ENCODE measurements at places on chromosomes 5 and 9. TPM values are rescaled to one million over a fixed set of nuclear protein-coding genes. Genes with fewer than 3 reads are reported as not detected.

- H3K4me1 ChIP-seq, result no peaks in the 10 kb centered on the region
- no peaks in the 10 kb centered on the region for H3K36me3 ChIP-seq
- H3K4me3 ChIP-seq, result no peak overlapping the region
- no peak for DNase-seq
Measured at GRCh38 chr5:117559005-117559844, 984.6 kb upstream of the SEMA6A start.

GRCh38 chr5:103327451-103327850, 68.9 kb downstream of the MACIR start:
- H3K27me3 ChIP-seq, result no peaks in the 10 kb centered on the region
- no peaks in the 10 kb centered on the region for H3K4me1 ChIP-seq
- no peak for DNase-seq

DNA sequence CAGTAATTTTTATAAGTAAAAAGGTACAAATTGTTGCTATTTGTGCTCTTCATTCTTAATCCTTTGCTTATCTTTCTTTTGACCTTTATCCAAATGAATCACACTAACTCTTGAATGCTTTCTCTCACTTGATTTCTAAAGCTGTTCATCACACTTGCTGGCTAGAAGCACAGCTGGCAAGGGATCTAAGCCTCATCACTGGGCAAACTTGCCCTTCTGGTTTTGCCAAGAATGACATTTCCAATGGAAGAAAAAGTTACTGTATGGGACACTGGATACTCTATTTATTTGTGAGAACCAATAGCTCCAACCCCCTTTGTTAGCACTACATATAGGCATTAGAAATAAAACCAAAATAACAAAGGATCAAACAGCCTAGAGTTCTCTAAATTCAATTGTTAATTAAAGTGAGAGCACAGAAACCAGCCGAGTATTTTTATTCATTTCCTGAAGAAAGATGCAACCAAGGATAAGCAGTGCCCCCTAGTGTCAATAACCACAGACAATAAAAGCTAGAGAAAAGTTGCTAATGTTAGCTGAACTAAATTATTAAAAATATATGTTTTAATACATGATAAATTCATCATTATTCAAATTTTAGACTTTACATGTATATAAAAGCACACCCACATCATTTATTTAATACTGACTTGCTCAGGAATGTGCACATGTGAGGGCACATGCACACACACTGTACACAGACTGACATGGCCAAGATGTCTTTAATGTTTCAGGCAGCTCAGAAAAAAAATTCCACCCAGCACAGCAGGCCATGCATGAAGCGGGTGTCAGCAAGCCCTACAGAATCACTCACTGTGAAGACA, 59.8 kb upstream of the POU5F2 start:
- no peaks in the 10 kb centered on the region for H3K27me3 ChIP-seq
- H3K36me3 ChIP-seq, result no peaks in the 10 kb centered on the region
- H3K4me3 ChIP-seq, result no peak overlapping the region
- DNase-seq, result no peak
- no peak overlapping the region for H3K27ac ChIP-seq

GRCh38 chr5:169631360-169631759, 5.7 kb upstream of the DOCK2 start:
- DNase-seq, result no peak
- H3K27me3 ChIP-seq, result peaks cover 6% of the 10 kb centered on the region
- no peaks in the 10 kb centered on the region for H3K4me1 ChIP-seq
- no peaks in the 10 kb centered on the region for H3K36me3 ChIP-seq
- no peak overlapping the region for H3K27ac ChIP-seq

GRCh38 chr5:39148983-39149534, 70.3 kb downstream of the FYB1 start:
- H3K4me3 ChIP-seq, result no peak overlapping the region
- no peak for DNase-seq
- H3K4me1 ChIP-seq, result no peaks in the 10 kb centered on the region
- H3K36me3 ChIP-seq, result no peaks in the 10 kb centered on the region

DNA sequence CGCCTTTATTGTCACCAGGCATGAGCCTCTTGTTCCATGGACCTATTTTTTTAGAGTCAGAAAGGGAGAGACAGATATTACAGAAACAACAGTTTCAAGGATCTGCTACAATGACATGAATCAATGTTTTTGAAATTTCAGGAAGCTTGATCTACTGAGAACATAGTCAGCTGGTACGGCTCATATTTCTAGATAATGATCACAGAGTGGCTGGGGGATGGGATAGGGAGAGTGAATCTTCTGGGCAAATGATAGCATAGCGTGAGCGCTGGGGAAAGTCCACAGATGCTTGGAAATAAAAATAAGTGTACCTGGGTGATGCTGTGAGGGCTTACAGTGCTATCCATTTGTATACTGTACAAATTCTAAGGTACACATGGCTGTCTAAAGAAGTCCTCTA, 340.4 kb downstream of the EBF1 start:
- no peak overlapping the region for H3K4me3 ChIP-seq
- H3K27ac ChIP-seq, result no peak overlapping the region
- H3K4me1 ChIP-seq, result no peaks in the 10 kb centered on the region
- no peaks in the 10 kb centered on the region for H3K36me3 ChIP-seq

GRCh38 chr5:115313052-115313451, 16.6 kb upstream of the CCDC112 start:
- H3K4me3 ChIP-seq, result no peak overlapping the region
- no peaks in the 10 kb centered on the region for H3K36me3 ChIP-seq
- no peak overlapping the region for H3K27ac ChIP-seq
- DNase-seq, result no peak

- DNase-seq, result no peak
- no peak overlapping the region for H3K27ac ChIP-seq
- H3K36me3 ChIP-seq, result no peaks in the 10 kb centered on the region
- H3K4me3 ChIP-seq, result no peak overlapping the region
- H3K4me1 ChIP-seq, result peaks cover 19% of the 10 kb centered on the region
Measured at GRCh38 chr5:149957855-149958254, 2.7 kb upstream of the SLC26A2 start.

GRCh38 chr5:77398896-77399295, 93.2 kb downstream of the WDR41 start:
- no peaks in the 10 kb centered on the region for H3K4me1 ChIP-seq
- H3K4me3 ChIP-seq, result no peak overlapping the region
- H3K27me3 ChIP-seq, result no peaks in the 10 kb centered on the region
- H3K36me3 ChIP-seq, result no peaks in the 10 kb centered on the region

The TGFBR1 gene
- 51.8 TPM for total RNA-seq

The C9 gene
- not detected for total RNA-seq

The TMEM215 gene
- not detected for total RNA-seq

The SLC27A6 gene
- 0.71 TPM for total RNA-seq

The PCDHB2 gene
- 5.7 TPM for total RNA-seq

The IFNA13 gene
- not detected for total RNA-seq

Data from sigmoid colon (tissue), 7 donors.